ENCODE measurements at places on chromosomes 5 and 9.
A peak's percentile ranks its signal among the peaks of the same experiment; 100 is the strongest.

GRCh38 chr5:6251565-6252102 lies 126.7 kb downstream of the MED10 start:
- no peak for DNase-seq

DNA sequence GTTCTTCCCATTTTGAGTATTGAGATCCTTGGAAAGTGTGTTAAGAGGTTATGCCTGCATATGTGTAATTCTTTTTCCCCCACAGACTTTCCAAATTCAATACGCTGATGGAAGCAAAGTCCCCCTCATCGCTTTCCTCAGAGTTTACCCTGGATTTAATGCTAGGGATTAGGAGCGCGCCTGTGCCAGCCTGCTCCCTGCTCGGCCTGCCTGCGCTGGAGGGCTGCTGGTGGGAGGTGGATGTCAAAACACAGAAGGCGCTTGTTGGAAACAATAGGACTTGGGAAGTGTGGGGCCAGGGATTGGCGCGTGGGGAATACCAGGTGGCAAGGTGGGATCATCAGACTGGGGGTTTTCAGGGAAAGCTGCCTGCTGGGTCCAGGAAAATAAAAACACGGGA lies 39.8 kb upstream of the PTCH1 start:
- no peak for DNase-seq

GRCh38 chr9:98875536-98875935 lies 68.1 kb downstream of the GALNT12 start:
- no peak for DNase-seq

GRCh38 chr9:113428062-113428615 lies 17.6 kb downstream of the C9orf43 start:
- DNase-seq: no peak

DNA sequence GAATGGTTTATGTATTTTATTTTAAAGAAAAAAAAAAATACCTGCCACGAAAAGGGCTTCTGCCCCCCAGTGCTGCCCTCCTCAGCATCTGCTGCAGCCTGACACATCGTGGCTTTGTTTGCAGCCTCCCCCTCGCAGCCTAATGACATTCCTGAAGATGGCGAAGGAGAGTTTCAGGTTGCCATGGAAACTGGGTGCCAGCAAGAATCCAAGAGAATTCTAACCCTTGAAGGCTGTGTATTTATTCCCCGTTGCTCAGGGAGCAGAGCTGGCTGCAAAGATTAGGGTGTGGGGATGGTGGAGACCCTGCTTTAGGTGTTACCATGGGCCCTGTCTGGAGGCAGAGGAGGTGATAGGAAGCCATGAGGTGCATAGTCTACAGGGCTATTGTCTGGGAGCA lies 126.6 kb downstream of the NSG2 start:
- DNase-seq: no peak

DNA sequence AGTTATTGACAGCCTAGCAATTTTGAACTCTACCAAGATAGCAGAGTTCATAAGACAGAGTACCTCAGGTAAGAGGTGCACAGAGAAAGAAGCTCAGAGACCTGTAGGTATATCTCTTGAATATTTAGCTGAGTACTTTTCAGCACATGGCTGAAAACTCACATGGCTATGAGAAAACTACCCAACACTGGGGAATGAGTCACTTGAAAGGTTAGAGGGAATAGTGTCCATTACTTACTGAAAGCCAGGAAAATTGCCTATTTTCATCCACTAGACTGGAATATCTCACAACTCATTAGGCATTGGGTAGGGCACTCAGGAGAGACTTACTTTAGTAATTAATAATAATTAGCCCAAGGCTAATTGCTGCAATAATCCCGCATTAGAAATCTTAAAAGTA lies 8.3 kb downstream of the TSLP start:
- DNase-seq: no peak

GRCh38 chr9:12712532-12712931 lies 19.3 kb downstream of the TYRP1 start:
- no peak for DNase-seq

- no peak for DNase-seq
Measured at GRCh38 chr5:131718487-131719014, 78.3 kb downstream of the FNIP1 start.

- peak; percentile 35 for DNase-seq
Measured at GRCh38 chr5:431001-431710, 11.8 kb upstream of the EXOC3 start.

DNA sequence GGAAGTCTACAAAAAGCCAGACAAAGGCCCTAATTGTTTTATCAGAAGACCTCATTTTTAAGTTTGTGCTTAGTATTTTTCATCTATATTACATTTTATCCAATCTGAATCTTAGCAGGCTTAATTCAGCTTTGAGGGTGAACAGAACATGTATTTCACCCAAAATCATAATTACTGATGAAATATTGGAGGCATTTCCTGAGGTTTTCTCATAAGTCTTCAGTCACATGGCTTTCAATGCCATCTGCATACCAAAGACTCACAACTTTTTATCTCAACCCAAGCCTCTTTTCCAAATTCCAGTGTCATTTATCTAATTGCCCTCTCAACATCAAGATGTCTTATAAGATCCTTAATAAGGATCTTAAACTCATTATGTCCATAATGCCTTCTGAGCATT lies 150.8 kb downstream of the TTC39B start:
- DNase-seq: no peak

DNA sequence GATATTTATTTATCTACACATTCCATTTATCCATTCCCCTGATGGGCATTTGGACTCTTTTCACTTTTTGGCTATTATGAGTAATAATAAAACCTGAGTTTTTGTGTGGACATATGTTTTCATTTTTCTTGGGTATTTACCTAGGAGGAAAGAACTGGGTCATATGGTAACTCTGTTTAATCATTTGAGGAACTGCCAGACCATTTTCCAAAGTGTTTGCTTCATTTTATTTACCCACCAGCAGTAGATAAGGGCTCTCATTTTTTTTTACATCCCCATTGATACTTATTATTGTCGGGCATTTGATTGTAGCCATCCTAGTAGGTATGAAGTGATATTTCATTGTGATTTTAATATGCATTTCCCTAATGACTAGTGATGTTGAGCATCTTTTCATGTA lies 7.7 kb upstream of the PTPDC1 start:
- DNase-seq: no peak

- DNase-seq: peak; percentile 76
Measured at GRCh38 chr9:128191406-128192046, at the start of gene CIZ1. CIZ1 (minus strand) TSS chr9:128191572; CDS start chr9:128190857, 715 bp downstream.

DNA sequence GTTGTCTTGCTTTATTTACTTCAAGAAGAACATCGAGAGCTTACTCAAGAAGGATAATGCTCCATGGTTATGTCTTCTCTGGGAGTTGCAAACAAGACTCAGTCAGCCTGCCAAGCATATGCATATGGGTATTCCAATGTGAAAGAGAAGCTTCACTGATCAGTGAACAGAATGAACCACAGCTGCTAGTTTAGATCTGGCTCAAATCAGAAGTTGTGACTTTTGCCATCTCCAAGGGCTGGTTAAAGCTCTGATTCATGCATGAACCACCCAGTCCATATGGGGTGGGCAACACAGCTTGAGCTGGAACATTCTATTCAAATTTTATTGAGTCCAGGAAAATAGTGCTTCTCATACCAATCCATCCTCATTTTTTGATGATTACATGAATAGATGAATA lies 50.0 kb downstream of the ATPSCKMT start:
- no peak for DNase-seq

GRCh38 chr5:142286111-142286510 lies 38.7 kb downstream of the SPRY4 start:
- no peak for DNase-seq

DNA sequence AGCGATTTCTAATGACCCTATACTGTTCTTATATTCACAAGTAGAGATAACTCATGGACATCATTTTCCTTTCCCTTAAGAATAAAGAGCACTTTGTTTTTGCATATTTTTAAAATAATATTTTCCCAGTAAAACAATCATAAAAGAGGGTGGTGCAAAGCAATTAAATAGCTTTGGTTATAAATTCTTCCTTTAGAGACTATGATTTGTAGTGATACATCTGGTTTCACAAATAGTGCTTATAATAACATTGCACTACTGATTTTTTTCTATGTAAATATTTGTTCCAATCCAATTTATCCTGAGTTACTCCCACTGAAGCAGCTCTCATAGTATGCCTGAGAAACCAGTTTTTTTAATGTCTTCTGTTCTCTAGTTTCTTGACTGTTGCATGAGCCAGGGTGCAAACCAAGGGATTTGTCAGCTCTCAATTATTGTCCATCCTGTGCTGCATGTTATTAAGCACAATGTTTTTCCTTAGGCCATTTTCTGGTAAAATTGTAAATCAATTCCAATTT lies 74.7 kb downstream of the LURAP1L start:
- DNase-seq: no peak

GRCh38 chr9:109953300-109953699 lies 173.3 kb downstream of the PALM2AKAP2 start:
- DNase-seq: no peak

DNA sequence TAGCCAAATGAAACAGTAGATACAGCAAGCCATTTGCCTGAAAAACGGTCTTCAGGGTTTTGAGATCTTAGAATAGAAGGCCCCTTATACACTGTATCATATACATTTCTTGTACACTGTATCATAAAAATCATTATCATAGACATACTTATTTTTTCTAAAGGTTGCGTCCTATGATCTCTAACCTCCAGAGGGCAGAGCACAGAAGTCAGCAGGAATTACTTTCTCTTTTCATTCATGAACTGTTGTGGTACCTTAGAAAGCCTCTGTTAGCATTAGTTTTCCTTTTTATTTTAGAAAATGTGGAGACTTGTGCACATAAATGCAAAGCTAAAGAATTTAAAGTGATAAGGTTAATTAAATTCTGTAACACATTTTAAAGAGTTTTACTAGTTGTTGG lies 115.4 kb downstream of the OXCT1 start:
- no peak for DNase-seq

GRCh38 chr9:96071815-96072124 lies 196.3 kb downstream of the ERCC6L2 start:
- no peak for DNase-seq

GRCh38 chr9:112917987-112918362 lies 27.3 kb upstream of the SLC46A2 start:
- no peak for DNase-seq

DNA sequence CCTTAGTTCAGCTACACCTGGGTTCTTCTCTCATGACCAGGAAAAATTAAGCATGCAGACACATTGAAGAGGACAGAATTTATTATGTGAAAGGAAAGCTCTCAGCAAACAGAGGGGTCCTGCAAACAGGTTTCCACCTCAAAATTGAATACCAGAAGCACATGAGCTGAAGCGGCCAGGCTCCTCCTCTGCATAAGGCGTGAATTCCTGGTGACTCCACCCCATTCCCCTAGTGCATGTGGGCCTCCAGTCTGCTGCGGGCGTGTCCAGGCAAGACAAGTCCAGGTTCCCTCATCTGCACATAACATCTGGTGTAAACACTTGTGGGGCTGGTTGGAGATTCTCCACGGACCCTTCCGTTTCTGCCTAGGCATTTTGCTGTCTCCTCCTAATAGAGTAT lies 1156.4 kb downstream of the FOXD4L5 start:
- DNase-seq: no peak

GRCh38 chr9:19180991-19181390 lies 49.5 kb upstream of the DENND4C start:
- no peak for DNase-seq

GRCh38 chr9:91789941-91790340 lies 160.1 kb downstream of the ROR2 start:
- DNase-seq: no peak

DNA sequence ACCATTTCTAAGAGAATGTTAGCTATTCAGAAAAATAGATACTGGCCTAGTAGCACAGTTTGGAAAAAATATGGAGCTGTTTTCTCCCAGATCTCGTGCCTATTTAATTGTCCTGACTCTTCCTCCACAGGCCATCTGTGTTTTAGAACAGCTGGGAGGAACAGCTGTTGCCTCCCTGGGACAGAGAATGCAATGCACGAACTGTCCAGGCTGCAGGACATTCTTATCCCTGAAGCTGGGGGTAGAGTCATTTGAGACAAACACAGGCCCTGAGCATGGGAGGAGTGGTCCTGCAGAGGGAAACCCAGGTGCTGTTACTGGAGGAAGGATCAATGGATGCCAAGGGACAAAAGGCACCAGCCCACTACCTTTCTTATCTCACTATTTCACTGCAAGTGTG lies 20.9 kb upstream of the SPARC start:
- no peak for DNase-seq

DNA sequence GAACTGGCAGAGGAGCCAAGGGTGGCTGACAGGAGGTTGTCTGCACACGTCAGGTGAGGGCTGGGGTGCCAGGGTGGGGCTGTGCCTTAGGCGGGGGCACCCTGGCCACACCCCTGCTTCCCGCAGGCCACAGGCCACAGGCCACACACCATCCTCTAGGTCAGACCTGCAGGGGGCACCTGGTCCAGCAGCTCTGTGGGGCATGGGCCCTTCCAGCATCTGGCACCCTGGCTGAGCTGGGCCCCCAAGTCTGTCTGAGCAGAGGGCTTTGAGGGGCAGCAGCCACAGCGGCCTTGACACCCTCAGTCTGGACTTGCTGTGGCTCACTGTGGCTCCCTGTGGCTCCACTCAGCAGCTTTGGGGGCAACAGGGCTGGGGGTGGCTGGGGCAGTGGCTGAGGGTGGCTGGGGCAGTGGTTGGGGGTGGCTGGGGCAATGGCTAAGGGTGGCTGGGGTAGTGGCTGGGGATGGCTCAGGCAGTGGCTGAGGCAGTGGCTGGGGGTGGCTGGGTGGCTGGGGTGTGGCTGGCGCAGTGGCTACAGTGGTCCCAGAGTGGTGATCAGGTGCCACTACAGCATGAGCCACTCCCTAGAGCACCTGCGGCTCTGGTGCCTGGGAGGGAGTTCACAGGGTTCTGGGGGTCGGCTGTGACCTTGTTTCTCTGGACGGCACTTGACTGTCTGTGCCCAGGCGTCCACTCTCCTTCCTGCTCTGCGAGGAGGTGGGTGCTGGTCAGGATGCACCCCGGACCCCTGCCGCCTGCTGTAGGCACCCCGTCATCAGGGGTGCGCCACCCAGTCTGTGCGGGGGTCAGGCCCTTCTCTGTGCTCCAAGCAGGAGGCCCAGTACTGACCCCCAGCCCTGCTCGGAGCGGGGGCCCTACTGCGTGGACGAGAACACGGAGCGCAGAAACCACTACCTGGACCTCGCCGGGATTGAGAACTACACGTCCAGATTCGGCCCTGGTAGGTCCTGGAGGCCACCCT lies 27.1 kb downstream of the NKD2 start:
- DNase-seq: no peak

GRCh38 chr9:23434654-23435053 lies 391.4 kb downstream of the ELAVL2 start:
- no peak for DNase-seq

DNA sequence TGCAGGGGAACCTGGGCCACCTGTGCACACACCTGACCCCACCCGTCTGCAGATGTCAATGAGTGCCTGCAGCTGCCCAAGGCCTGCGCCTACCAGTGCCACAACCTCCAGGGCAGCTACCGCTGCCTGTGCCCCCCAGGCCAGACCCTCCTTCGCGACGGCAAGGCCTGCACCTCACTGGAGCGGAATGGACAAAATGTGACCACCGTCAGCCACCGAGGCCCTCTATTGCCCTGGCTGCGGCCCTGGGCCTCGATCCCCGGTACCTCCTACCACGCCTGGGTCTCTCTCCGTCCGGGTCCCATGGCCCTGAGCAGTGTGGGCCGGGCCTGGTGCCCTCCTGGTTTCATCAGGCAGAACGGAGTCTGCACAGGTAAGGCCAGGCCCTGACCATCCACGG lies 14.5 kb upstream of the ASS1 start:
- no peak for DNase-seq

- DNase-seq: peak; percentile 54
Measured at GRCh38 chr5:127029581-127030258, 638 bp downstream of the MARCHF3 start.

- no peak for DNase-seq
Measured at GRCh38 chr5:8516356-8516755, 647.4 kb downstream of the MTRR start.

GRCh38 chr5:81183811-81184748 lies 49.0 kb upstream of the CKMT2 start:
- no peak for DNase-seq
